IMR-90 (cell line): ENCODE measurements at places on chromosomes 12 and 14.

- no peak for DNase-seq
Measured at GRCh38 chr12:53011889-53012288, 5.6 kb downstream of the EIF4B start.

DNA sequence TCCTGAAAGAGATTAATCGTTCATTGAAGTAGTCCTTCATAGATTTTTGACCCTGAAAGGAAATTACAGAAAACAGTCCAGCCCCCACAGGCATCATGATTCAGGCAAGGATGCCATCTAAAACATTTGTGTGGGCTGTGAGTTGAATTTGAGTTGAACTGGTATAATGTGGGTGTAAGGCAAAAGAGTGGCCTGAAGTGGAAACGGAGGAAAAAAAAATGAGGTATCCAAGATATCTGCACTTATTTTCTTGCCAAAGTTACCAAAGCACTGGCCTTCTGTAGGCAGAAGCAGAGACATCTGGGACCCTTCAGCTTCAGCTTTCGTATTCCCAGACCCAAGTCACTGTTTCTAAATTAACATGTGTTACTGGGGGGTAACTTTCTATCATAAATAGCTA is 105.1 kb upstream of the DIO2 start:
- peak; percentile 46 for DNase-seq

GRCh38 chr14:34300882-34301734 is 160.9 kb downstream of the SPTSSA start:
- peak; percentile 12 for DNase-seq

DNA sequence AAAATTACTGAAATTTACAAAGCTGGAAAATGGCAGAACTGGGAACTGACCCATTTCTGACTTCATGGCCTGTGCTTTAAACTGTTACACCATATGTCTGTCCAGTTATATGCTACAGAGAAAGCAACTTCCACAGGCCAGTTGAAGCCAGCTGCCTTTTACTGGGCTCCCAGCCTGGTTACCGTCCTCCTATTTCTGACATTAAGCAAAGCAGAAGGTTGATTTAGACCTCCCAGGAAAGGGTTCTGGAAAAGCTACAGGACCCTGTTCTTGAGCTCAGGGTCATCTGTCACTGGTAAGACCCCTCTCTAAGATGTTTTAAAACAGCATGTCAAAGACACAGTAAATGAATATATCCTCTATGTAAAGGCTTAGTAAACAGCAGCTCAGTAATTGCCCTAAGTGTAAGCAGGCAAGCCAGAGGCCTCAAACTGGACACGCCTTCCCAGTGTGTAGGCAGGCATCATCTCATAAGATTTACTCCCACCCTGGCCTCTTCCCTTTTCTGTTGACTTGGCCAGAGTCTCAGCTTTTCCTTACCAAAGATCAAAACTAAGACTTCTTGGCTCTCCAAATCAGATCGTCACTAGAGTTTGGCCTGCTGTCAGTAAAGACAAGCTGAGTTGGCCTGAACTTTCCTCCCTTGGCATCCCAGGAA is 55.4 kb upstream of the RNU6-8 start:
- no peak for DNase-seq

DNA sequence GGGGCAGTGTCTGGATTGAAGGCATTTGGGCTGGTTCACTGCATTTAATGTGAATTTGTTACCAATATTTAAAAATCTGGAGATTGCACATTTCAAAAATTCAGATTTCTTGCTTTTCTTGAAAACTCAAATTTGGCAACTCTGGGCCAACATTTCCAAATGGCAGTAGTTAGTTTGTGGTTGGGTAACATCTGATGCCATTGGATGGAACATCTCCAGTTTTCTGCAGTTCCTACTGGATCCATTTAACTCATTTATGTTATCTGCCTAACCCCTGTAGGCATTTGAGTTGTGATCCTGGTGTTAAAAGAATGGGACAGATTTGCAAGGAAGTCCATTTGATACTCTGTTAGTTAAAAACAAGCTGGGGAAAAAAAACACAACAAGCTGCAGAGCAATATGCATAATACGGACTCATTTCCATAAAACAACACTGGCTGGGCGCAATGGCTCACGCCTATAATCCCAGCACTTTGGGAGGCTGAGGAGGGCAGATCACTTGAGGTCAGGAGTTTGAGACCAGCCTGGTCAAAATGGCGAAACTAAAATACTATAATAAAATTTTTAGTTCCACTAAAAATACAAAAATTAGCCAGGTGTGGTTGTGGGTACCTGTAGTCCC is 7.9 kb downstream of the EIF2B2 start:
- DNase-seq: no peak

- DNase-seq: no peak
Measured at GRCh38 chr12:122834921-122835749, at the start of gene HIP1R. Gene HIP1R (plus strand): TSS chr12:122835457. CDS start chr12:122835551, 94 bp downstream.

DNA sequence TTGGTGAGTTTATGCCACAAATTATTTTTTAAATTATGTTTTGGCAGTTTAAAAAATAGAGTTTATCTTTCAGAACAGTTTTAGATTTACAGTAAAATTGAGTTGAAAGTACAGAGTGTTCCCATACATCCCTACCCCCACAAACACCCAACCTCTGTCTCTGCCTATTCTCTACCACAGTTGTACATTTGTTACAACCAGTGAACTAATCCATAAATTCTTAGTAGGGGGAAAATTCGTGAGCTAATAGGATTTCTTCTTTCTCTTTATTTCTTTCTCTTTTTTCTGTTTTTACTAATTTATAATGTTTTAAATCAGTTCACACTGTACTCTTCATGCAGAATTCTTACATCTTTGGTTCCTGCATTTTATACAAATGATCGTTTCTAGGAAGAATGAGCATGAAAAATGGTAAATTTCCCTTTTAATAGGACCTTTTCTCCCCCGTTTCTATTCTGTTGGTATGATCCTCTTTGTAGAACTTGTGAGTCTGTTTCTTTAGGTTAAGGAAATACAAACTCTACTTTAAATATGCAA is 56.7 kb downstream of the MIPOL1 start:
- DNase-seq: no peak

- DNase-seq: peak; percentile 20
Measured at GRCh38 chr14:68552602-68553001, 240.3 kb downstream of the ZFP36L1 start.

DNA sequence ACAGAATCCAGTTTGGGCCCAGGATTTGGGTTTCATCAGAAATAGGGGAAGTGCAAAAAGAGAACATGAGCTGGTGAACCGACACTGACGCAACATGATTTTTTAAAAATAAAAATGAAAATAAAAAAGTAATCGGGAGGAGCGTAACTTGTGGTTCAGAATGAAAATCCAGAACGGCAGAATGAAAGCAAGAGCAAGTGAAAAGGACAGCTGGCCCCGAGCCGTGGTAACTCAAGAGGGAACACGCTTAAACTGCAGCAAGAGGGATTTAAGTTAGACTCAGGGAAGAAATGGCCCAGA is 1.6 kb downstream of the SLC6A12 start:
- DNase-seq: no peak

GRCh38 chr12:27843714-27844245 is 63.7 kb upstream of the MANSC4 start:
- DNase-seq: peak; percentile 84

GRCh38 chr12:90987520-90987919 is 17.3 kb downstream of the EPYC start:
- no peak for DNase-seq

DNA sequence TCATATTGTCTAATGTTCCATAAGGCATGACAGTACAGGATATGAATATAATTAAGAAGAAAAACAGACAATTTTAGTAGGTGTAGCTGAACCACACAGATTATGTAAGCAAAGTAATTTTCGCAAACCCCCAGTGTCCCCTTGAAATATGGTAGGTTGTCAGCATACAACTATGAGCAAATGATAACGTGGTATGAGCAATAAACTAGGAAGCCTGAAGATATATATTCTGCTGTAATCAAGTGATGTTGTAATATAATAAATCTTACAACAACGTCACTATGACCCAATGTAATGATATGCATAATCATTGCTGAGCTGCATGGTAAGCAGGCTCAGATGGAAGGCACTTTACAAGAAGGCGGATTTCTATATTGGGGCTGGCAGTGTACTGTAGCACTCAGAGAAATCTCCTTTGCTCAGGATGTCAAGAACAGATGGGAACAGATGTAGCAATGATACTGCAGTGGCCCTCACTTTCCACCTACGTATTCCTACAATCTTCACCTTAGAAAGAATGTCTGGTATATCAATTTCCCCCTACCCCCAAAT is 47.8 kb upstream of the MYF6 start:
- peak; percentile 20 for DNase-seq

GRCh38 chr12:49348781-49349180 is 2.1 kb downstream of the DNAJC22 start:
- no peak for DNase-seq

GRCh38 chr12:75259143-75259542 is 49.5 kb upstream of the KCNC2 start:
- DNase-seq: no peak

- no peak for DNase-seq
Measured at GRCh38 chr12:130301559-130301958, 36.1 kb upstream of the PIWIL1 start.

DNA sequence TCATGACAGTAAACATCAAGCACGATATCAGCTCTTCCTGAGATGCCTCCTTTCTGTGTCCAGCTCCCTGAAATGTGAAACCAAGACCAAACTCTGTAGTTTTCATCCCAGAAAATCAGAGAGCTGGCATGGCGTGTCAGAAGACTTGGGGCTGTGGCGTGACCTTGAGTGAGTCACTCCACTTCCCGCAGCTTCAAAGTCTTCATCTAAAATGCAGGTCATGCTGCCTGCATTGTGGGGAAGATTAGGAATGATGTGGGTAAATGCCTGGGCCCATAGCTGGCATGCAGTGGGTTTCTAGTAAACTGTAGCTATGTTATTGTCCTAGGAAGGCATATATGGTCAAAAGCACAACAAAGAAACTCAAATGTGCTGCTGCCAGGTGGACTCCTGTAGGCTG is 28.8 kb downstream of the OAS2 start:
- peak; percentile 18 for DNase-seq

DNA sequence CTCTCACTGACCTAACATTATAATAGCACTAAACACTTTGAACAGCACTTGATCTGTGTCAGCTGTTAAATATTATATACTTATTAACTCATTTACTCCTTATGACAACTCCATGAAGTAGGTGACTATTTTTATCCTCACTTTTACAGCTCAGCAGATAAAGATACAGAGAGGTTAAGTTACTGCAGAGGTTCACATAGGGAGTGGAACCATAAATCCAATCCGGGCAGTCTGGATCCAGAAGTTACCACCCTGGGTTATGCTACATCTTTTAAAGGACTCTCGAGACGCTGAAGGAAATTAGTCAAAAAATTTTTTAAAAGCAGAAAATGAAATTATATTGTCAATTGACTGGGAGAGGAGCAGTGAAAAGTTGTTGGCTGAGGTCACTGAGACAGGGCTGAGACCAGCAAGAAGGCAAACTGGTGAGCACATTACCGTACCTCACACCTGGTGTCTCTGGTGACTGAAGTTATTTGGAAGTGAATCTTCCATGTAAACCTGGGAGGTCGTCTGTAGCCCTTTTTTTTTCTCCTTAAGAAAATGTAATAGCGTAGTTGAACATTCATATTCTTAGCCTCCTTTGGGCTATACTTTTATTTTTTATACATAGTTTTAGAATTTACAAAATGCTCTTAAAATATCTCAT is 1.2 kb upstream of the RIMKLB start:
- no peak for DNase-seq

GRCh38 chr12:68043435-68043834 is 54.2 kb downstream of the IFNG-AS1 start:
- DNase-seq: no peak

DNA sequence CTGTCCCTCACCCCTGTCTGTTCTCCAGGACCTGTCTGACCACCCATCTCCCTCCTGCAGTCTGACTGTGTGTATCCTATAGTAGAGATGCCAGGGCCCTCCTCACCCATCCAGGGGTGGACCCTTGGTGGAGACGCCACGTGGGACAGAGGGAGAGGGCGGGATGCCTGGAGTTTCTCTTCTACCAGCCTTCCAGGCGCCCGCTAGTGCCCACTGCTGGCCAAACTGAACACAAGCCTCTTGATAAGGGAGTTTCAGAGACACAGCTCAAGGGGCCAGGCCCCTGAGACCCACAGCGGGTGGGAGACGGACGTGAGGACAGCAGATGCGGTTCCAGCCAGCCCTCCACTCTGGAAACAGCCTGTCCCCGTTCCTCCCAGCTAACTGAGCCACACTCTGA is 147.3 kb downstream of the RBM19 start:
- no peak for DNase-seq

DNA sequence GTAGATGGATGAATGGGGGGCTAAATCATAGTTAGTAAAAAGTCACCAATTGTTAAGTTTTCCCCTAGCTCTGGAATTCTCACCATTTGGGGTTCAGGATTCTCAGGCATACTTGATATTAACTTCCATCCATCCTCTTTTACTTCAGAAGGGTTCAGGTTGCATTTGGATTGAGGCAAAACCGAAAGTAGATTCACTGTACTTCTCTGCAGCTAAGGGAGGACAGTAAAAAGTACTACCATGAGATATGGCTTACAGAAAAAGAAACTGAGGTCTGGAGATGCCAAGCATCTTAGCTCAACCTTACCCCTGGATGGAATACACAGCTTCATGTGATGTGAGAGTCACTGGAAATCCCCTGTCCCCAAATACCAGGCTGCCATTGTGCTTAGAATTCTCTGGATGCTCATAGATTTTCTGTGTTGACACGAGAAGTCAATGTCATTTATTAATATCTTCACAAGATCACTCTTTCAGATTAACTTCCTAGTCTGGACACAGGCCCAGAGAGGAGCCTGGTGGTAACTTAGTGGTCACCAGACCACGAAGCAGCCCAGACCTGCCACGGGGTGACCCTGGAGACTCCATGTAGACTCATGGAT is 87.1 kb downstream of the SSPN start:
- DNase-seq: no peak

DNA sequence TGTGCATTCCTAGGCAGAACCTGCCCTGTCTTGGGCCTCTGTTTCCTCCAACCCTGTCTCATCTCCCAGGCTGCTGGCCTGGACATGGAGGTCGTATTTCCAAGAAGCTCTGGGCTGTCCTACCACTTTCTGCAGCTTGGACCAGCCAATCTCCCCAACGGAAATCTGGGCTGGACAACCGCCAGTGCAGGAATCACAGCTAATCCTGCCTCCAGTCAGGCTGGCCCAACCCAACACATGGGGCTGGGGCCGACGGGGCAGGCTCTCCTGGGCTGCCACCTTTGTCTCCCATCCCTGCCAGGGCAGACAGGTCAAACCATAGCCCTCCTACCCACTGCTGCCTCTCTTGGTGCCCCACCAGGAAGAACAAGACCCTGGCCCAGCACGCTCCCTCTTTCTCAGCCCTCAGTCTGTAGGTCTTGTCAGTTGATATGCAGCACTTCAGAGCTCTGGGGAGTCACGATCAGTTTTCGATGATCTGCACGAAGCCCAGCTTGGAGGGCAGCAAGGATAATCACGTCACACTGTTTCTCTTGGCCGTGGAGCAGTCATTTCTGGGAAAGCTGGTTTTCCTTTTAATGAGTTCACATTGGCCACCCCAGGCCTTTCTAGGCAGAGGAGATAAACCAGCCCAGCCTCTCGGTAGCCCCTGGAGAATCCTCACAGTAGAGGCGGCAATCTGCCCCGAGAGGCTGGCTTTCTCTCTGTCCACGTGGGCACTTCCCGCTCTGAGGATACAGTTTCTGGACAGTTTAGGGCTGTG is 195.2 kb upstream of the PRMT8 start:
- peak; percentile 30 for DNase-seq
